ENCODE measurements at places on chromosomes 6 and 20.

- DNase-seq, result no peak
Observed at GRCh38 chr6:148383658-148384368, 41.2 kb downstream of the SASH1 start.

- DNase-seq, result no peak
Observed at GRCh38 chr6:162251257-162251656, 476.3 kb downstream of the PRKN start.

DNA sequence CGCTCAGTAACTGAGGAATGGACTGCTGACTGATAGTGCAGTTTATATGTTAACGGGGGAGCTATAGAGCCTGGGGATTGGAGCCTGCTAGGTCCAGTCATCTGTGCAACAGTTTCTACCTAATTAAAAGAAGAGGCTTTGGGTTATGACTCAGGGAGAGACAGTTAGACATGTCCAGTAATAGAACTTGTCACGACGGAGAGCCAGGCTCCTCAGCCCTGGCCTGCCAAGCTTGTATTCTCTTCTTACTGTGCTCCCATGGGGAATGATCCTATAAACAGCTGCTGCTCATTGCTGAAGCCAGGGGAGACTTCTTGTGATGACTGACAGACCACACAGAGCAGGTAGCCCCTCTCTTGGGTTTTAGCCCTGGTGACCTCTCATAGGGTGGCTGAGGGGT lies 69.3 kb downstream of the SYNJ2 start:
- DNase-seq, result no peak

GRCh38 chr6:136747507-136747906 lies 44.8 kb downstream of the MAP3K5 start:
- DNase-seq, result no peak

- no peak for DNase-seq
Observed at GRCh38 chr6:125117818-125118217, 35.8 kb upstream of the TPD52L1 start.

DNA sequence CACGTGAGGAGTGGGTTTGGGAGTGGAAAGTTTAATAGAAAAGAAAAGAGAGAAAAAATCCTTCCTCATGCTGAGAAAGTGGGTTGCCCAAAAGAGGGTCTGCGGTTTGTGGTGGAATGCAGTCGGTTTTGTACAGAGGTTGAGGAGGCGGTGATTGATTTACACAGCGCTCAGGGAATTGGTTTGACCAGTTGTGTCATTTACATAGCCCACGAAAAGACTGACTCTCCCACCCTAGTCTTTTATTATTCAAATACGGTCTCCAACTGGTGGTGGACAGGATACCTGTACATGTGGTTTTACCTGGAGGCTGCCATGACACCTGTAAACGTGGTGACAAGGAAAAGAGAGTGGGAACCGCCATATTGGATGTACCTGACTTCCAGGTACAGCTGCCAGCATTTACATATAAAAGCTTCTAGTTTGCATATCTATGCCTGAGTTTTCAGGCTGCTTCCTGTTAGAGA lies 42.1 kb downstream of the HLA-DPB1 start:
- DNase-seq, result no peak

- DNase-seq, result no peak
Observed at GRCh38 chr6:4608361-4609115, 167.7 kb upstream of the CDYL start.

GRCh38 chr6:3297909-3298308 lies 39.2 kb downstream of the PSMG4 start:
- DNase-seq, result no peak

- no peak for DNase-seq
Observed at GRCh38 chr20:37416848-37417616, 71.1 kb downstream of the SRC start.

DNA sequence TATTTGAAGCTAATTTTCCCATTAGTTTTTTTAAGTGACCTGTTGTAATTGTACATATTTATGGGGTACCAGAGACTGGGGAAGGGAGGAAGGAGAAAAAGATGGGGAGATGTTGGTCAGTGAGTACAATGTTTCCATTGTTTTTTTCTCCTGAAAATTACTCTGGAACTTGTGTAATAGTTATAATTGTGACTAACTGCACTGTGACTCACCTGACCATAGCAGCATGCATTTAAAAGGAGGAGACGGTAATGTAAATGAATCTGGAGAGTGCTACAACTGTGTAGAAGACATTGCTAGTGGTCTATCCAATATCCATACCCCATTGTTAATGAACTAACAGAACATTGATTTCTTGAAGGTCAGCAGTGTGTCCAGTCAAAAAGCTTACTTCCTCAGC lies 133.4 kb downstream of the RFPL4B start:
- no peak for DNase-seq

GRCh38 chr6:88374553-88374952 lies 208.4 kb upstream of the CNR1 start:
- DNase-seq, result peak; percentile 71

GRCh38 chr6:117890172-117890571 lies 16.9 kb upstream of the SLC35F1 start:
- no peak for DNase-seq

Data from NCI-H2081 (cell line).